ENCODE measurements at places on chromosomes 1 and 21. TPM values are rescaled to one million over a fixed set of nuclear protein-coding genes. Genes with fewer than 3 reads are reported as not detected.

DNA sequence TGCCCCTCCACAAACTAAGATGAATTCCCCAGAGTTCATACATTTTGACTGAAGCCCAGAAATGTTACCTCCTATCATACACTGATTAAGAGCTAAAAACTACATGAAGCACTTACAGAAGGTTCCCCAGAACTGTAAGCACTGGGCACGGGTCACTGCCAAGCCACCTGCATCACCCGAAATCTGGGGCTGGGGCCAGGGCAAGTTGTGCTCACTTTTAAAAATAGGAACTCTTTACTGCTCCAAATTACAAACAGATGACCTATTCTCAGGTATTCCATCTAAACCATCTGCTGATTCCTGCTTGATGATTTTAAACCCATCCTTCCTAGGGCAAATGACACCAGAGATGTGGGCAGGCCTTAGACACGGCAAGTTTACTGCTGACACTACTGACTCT is 4.8 kb downstream of the SETD4 start:
- peaks cover 10% of the 10 kb centered on the region for H3K4me1 ChIP-seq
- peaks cover 44% of the 10 kb centered on the region for H3K36me3 ChIP-seq
- no peaks in the 10 kb centered on the region for H3K27me3 ChIP-seq
- no peak for DNase-seq
- no peak overlapping the region for H3K27ac ChIP-seq

- H3K27me3 ChIP-seq, result no peaks in the 10 kb centered on the region
- peaks cover 73% of the 10 kb centered on the region for H3K4me1 ChIP-seq
- peak overlapping the region; percentile 89 for H3K27ac ChIP-seq
These were observed 82.3 kb downstream of the ITPKB start for GRCh38 chr1:226656601-226657277.

- peaks cover 17% of the 10 kb centered on the region for H3K36me3 ChIP-seq
- no peak overlapping the region for H3K27ac ChIP-seq
- peaks cover 7% of the 10 kb centered on the region for H3K4me1 ChIP-seq
- H3K4me3 ChIP-seq, result no peak overlapping the region
These were observed 20.1 kb downstream of the PSEN2 start for GRCh38 chr1:226890331-226891108.

GRCh38 chr1:67853704-67854103 is 20.4 kb upstream of the GNG12 start:
- no peak overlapping the region for H3K4me3 ChIP-seq

DNA sequence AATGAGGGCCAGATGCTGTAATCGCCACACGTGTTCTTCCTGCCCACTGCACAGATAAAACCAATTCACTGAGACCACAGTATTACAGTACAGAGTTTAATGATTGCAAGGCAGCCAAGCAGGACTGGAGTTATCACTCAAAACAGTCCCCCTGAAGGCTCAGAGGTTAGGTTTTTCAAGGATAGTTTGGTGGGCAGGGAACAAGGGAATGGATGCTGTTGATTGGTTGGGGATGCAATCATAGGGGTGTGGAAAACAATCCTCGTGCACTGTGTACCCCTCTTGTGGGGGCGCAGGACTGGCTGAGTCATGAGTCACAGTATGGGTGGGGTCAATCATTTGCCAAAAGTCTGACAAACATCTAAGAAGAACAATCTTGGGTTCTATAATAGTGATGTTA is 12.4 kb upstream of the USP1 start:
- H3K27me3 ChIP-seq, result peaks cover 8% of the 10 kb centered on the region
- DNase-seq, result peak; percentile 34
- no peak overlapping the region for H3K27ac ChIP-seq

DNA sequence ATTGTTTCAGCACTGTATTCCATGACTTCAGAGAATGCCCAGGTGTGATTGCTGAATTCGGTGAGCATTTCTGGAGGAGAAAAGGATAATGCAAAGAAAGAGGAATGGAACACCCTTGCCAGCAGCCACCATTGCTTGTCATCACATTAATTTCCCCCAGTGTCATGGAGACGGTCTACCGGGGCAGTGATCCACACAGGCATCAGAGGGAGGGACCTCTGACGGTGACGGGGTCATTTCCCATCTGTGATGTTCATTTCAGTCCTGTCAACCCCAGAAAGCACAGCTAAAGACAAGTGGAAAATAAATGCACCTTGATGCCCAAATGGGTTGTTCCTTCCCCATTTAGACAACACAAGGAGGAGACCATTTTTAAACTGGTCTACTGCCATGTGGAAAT is 376.4 kb downstream of the PCP4 start:
- H3K4me3 ChIP-seq, result no peak overlapping the region
- no peak for DNase-seq
- no peaks in the 10 kb centered on the region for H3K36me3 ChIP-seq

GRCh38 chr1:41340655-41341364 is 20.4 kb upstream of the FOXO6 start:
- no peak overlapping the region for H3K4me3 ChIP-seq
- no peaks in the 10 kb centered on the region for H3K36me3 ChIP-seq
- no peak overlapping the region for H3K27ac ChIP-seq
- H3K27me3 ChIP-seq, result peaks cover 44% of the 10 kb centered on the region
- no peak for DNase-seq
- H3K4me1 ChIP-seq, result no peaks in the 10 kb centered on the region

DNA sequence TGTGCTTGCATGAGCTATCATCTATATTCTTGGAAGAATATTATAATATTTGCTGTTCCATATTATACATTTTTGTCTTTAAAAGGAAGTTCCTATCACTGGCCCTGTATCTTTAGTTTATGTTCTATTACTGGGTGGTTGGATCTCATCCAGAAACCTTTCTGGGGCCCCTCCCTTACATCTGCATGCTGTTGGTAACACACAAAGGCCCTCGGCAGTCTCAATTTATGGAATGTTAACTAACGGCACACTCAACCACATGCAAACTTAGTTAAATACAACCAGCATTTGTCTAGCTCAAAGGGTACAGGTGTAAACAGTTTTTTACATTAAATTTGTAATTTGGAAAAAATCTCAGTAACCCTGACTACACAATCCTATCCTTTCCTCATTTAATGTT is 9.7 kb upstream of the HYI start:
- H3K27me3 ChIP-seq, result no peaks in the 10 kb centered on the region
- no peak for DNase-seq
- H3K4me3 ChIP-seq, result no peak overlapping the region
- no peaks in the 10 kb centered on the region for H3K36me3 ChIP-seq
- peaks cover 2% of the 10 kb centered on the region for H3K4me1 ChIP-seq

Gene TNFSF18
- not detected for total RNA-seq

Gene WDR64
- total RNA-seq, result not detected

Gene ARMH1
- 2.7 TPM for total RNA-seq

DNA sequence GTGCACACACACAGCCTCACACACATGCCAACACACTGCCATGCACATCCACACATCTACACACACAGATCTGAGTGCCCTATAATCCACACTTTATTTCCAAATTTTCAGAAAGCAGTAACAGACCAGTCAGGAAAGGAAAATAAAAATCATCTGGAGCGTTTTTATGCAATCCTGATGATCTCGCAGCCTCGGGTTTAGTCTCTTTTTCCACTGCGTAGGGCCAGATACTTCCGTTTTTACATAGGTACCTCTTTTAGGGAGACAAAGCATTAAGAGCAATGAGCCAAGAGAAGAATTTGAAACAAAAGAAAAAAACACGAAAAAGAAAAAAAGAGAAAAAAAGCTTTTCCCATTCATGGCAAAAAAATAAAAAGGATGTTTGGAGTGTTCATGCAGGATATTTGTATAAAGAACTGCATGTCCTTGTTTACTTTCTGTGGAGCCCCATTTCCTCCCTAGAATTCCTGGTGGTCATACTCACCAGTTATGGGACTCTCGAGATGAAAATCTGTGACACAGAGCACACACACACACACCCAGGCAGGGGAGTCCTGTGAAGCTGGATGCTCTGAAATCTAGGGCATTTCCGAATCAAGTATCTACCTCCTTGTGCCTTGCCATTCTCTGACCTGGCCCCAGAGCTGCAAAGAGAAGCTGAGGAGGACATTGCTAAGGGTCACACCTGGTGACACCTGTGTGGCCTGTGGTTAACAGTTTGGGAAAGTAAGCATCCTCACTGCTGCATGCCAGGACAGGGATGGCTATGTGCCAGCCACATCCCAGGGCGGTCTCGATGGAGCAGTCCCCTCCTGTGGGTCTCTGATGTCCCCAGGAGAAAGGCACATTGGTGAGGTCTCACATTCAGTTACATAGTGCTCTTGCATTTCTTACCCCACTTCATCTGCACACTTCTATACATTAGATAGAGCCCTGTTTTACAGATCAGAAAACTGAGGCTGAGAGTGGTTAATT is 83.6 kb downstream of the RUNX1 start:
- no peak for DNase-seq
- no peak overlapping the region for H3K27ac ChIP-seq
- no peaks in the 10 kb centered on the region for H3K27me3 ChIP-seq
- H3K4me1 ChIP-seq, result peaks cover 25% of the 10 kb centered on the region

Gene NKAIN1
- total RNA-seq, result 1.9 TPM

Gene PCAT6
- total RNA-seq, result 3.8 TPM

Gene BLACAT1
- not detected for total RNA-seq

Gene RNF186
- not detected for total RNA-seq

GRCh38 chr1:115461526-115461925 is 123.5 kb upstream of the NGF start:
- H3K4me3 ChIP-seq, result no peak overlapping the region
- H3K27me3 ChIP-seq, result no peaks in the 10 kb centered on the region
- peaks cover 8% of the 10 kb centered on the region for H3K4me1 ChIP-seq

GRCh38 chr1:246291127-246291526 is 216.0 kb downstream of the SMYD3 start:
- no peak overlapping the region for H3K4me3 ChIP-seq
- no peak overlapping the region for H3K27ac ChIP-seq
- no peak for DNase-seq
- H3K27me3 ChIP-seq, result no peaks in the 10 kb centered on the region

DNA sequence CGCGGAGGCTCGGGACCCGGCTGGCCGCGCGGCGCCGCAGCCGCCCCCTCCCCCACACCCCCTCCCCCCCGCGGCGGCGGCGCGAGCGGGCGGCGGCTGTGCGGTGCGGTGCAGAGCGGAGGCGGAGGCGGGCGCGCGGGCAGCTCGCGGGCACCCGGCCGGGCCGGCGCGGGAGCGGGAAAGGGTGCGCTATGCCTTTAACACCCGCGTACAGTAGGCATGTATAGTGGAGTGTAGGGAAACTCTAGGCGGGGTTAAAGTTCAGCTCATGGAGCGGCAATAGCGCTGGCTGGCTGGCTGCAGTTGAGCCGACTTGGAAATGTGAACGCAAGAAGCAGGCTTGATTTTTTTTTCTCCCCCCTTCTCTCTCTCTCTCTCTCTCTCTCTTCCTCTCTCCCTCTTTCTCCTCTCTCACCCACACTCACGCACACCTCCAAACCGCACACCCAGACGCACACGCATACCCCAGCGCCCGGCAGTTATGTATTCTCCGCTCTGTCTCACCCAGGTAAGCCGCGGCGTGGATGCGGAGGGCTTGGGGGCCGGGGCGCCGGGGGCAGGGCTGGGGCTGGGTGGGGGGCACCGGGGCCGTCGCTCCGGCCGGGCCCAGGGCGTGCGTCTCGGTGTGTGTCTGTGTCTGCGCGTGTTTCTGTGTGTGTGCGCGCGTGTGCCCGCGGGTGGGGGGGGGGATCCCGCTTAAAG is at the start of gene NFIA:
Gene NFIA, plus strand, starts transcription at position 251 of the 702 bp plus-strand sequence.
- no peaks in the 10 kb centered on the region for H3K36me3 ChIP-seq
- H3K4me3 ChIP-seq, result peak within 1 kb of the TSS; percentile 93
- no peaks in the 10 kb centered on the region for H3K27me3 ChIP-seq
- H3K4me1 ChIP-seq, result peaks cover 60% of the 10 kb centered on the region
- peak; percentile 85 for DNase-seq

GRCh38 chr1:2368053-2368744 is 23.2 kb downstream of the MORN1 start:
- no peak for DNase-seq
- H3K27ac ChIP-seq, result no peak overlapping the region
- H3K36me3 ChIP-seq, result peaks cover 3% of the 10 kb centered on the region

Gene MAEL
- total RNA-seq, result not detected

GRCh38 chr1:24252185-24252780 is 65.2 kb upstream of the IFNLR1 start:
- no peaks in the 10 kb centered on the region for H3K36me3 ChIP-seq
- no peaks in the 10 kb centered on the region for H3K27me3 ChIP-seq
- no peak overlapping the region for H3K27ac ChIP-seq
- peaks cover 6% of the 10 kb centered on the region for H3K4me1 ChIP-seq
- DNase-seq, result no peak
- no peak overlapping the region for H3K4me3 ChIP-seq

DNA sequence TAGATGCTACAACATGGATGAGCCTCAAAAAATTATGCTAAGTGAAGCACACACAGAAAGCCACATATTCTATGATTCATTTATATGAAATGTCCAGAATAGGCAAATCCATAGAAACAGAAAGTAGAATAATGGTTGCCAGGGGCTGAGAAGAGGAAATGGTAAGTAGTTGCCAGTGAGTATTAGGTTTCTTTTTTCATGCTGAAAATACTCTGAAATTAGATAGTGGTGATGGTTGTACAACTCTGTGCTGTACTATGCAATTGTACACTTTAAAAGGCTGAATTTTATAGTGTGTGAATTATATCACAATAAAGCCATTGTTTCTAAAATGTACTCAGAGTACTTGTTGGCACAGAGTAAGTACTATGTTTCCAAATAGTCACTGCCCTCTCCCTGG is 15.5 kb upstream of the GFI1 start:
- peaks cover 10% of the 10 kb centered on the region for H3K27me3 ChIP-seq
- peaks cover 4% of the 10 kb centered on the region for H3K4me1 ChIP-seq
- H3K4me3 ChIP-seq, result no peak overlapping the region
- H3K27ac ChIP-seq, result no peak overlapping the region
- no peak for DNase-seq

Gene KRTAP21-2
- not detected for total RNA-seq

Gene PTPN14
- total RNA-seq, result 142 TPM

GRCh38 chr1:84368441-84368840 is 29.8 kb upstream of the DNASE2B start:
- no peak for DNase-seq
- peaks cover 12% of the 10 kb centered on the region for H3K4me1 ChIP-seq
- no peak overlapping the region for H3K4me3 ChIP-seq
- H3K27me3 ChIP-seq, result no peaks in the 10 kb centered on the region
- no peaks in the 10 kb centered on the region for H3K36me3 ChIP-seq

DNA sequence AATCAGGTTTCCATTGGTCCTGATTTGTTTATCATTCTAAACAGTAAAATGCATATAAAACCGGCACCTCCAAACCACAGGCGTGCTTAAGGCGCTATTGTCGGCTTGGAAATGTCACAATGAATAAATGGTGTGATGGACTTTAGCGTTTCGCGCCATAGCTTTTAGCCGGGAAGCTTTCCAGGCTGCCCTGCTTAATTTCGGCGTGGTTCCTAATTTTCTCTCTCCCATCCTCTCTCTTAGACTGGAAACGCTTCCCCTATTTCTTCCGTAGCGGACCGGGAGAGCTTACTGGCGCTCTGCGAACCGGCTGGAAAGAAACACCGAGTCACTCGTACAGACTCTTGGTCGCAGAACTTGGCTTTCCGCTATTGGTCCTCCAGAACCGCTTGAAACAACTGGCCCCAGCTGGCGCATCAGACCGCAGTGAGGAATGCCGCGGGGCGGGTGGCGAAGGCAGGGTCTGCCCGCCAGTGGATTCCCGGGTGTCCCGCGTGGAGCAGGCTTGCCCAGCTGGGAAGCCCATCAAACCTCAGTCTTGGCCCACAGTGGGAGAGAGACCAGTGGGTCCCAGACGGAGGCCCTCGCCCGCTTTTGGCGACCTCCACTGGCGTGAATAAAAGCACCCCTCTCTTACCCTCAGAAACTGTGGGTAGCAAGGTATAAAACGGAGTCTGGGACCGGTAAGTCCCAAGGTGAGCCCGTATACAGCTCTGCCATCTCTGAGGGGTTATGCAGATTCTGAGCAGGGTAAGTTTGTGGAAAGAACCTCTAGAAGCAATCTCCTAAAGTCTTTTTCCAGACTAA is 4.0 kb upstream of the LHX8 start:
- H3K4me3 ChIP-seq, result no peak overlapping the region
- peaks cover 82% of the 10 kb centered on the region for H3K27me3 ChIP-seq
- H3K36me3 ChIP-seq, result no peaks in the 10 kb centered on the region
- no peak overlapping the region for H3K27ac ChIP-seq

Gene PLA2G2F
- not detected for total RNA-seq

Data from osteocyte (in vitro differentiated cells).